Activated CD4-positive, alpha-beta T cell treated with anti-CD3 and anti-CD28 coated beads for 36 hours (primary cell): ENCODE measurements at places on chromosomes 6 and 20. TPM values are rescaled to one million over a fixed set of nuclear protein-coding genes. Genes with fewer than 3 reads are reported as not detected.

Gene DEFB124
- total RNA-seq: not detected

Gene PSORS1C1
- 0.33 TPM for total RNA-seq

DNA sequence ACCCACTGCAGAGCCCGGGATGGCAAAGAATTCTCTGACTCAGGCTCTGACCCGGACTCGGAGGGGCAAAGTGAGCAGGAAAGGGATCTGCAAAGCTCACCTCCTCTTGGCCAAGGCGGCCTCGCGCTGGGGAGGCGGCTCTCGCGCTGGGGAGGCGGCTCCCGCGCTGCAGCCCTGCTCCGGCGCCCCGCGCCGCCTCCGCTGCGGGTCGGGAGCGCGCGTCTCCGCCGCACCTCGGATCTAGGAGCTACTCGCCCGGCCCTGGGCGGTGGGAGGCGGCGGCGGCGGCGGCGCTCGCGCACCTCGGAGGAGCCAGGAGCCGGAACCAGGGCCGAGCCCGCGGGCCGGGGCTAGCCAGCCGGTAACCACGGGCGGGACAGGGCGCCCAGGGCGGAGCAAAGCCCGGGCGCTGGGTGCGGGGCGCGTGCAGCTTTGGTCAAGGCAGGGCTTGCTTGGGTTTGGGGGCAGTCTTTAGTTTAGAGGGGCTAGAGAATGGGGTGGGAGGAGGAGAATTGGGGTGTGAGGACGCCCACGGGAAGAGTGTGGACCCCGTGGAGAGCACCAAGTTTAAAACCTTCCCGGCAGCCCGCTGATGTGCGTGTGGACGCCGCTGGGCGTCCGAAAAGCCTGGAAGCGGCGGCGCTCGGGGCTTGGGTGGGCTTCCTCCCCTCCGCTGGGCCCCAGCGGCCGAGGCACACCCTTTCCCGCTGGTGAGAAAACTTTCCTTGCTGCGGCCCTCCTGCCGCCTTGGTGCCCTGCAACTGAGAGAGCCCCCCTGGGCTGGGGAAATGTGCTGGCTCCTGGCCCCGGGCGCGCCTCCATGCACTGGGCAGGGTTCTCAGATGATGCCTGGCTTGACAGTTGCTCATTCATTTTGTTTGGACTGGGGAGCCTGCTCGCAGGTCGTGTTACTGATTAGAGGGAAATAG, at the start of gene MRAP2:
MRAP2 (plus strand) TSS at position 250 of the 929 bp plus-strand sequence. CDS start 21,547 bp downstream, outside the sequence.
- DNase-seq: peak; percentile 28

Gene SYNCRIP
- 191 TPM for total RNA-seq

DNA sequence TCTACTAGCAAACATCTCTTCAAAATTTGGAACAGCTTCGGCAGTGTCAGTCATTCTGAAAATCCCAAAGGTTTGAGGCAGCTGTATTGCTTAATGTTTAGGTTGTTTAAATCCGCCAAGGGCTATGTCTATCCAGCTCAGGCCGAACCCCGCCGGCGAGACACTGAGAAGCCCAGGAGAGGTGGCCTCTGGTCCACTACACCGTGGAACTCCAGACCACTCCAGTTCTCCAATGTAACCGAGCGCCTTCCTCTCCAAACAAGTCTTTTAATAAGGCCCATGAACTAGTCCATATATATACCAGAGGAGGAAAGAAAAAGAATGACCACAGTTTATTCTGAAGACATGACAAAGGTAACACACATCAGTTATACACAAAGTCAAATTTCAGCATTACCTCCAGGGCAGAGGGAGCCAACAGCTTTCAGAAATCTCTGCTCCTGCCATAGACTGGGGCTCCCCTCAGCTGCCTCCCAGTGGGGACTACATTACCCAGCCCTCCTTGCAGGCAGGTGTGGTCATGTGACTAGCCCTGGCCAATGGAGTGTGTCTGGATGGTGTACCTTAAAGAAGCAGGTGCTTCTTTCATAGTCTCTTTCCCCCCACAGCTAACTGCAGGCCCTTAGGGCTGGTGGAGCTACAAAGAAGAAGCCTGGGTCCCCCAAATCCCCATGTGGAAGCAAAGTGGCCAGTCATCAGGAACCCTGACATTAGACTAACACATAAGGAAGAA, at the start of gene RAMACL:
RAMACL (minus strand) TSS at position 255 of the 733 bp plus-strand sequence; CDS start at position 54, 201 bp downstream.
- DNase-seq: peak; percentile 71

- DNase-seq: no peak
Observed at GRCh38 chr20:31860390-31861134, 9.8 kb downstream of the DUSP15 start.

Gene SLC22A23
- total RNA-seq: 0.39 TPM

Gene PBOV1
- not detected for total RNA-seq

Gene ROS1
- total RNA-seq: not detected

Gene POPDC3
- total RNA-seq: not detected

Gene TBC1D32
- total RNA-seq: 9.2 TPM

- DNase-seq: no peak
Observed at GRCh38 chr6:16717275-16717942, 43.9 kb downstream of the ATXN1 start.

Gene LRP11
- total RNA-seq: 5.1 TPM

Gene CLPSL2
- not detected for total RNA-seq

- DNase-seq: peak; percentile 24
Observed at GRCh38 chr20:47358672-47359529, 2.4 kb upstream of the ZMYND8 start.

DNA sequence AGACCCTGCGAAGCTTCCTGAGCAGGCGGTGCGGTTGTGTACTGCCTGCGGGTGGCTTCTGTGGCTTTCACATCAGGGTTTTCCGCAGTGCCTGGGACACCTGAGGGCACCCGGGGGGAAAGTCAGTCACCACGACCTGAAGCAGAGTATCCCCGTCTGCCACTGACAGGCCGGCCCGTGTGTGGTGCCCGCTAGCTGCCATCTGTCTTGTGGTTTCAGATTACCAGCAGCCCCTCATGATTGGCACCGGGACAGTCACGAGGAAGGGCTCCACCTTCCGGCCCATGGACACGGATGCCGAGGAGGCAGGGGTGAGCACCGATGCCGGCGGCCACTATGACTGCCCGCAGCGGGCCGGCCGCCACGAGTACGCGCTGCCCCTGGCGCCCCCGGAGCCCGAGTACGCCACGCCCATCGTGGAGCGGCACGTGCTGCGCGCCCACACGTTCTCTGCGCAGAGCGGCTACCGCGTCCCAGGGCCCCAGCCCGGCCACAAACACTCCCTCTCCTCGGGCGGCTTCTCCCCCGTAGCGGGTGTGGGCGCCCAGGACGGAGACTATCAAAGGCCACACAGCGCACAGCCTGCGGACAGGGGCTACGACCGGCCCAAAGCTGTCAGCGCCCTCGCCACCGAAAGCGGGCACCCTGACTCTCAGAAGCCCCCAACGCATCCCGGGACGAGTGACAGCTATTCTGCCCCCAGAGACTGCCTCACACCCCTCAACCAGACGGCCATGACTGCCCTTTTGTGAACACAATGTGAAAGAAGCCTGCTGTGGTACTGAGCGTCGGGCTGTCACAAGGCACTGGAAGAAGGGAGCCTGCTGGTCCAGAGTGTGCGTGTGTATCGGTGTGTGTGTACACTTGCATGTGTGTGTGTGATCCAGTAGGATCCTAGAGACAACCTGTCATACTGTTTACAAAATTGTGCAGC, 54.4 kb downstream of the GOPC start:
- peak; percentile 60 for DNase-seq

GRCh38 chr20:1761116-1761515, 103.5 kb upstream of the SIRPG start:
- DNase-seq: no peak

Gene ZC3H12D
- 72.2 TPM for total RNA-seq

- DNase-seq: no peak
Observed at GRCh38 chr6:145187491-145188206, 547.7 kb downstream of the EPM2A start.

GRCh38 chr6:163707387-163708355, 293.2 kb downstream of the QKI start:
- DNase-seq: no peak

- DNase-seq: peak; percentile 26
Observed at GRCh38 chr6:36616893-36617521, 22.8 kb downstream of the SRSF3 start.

DNA sequence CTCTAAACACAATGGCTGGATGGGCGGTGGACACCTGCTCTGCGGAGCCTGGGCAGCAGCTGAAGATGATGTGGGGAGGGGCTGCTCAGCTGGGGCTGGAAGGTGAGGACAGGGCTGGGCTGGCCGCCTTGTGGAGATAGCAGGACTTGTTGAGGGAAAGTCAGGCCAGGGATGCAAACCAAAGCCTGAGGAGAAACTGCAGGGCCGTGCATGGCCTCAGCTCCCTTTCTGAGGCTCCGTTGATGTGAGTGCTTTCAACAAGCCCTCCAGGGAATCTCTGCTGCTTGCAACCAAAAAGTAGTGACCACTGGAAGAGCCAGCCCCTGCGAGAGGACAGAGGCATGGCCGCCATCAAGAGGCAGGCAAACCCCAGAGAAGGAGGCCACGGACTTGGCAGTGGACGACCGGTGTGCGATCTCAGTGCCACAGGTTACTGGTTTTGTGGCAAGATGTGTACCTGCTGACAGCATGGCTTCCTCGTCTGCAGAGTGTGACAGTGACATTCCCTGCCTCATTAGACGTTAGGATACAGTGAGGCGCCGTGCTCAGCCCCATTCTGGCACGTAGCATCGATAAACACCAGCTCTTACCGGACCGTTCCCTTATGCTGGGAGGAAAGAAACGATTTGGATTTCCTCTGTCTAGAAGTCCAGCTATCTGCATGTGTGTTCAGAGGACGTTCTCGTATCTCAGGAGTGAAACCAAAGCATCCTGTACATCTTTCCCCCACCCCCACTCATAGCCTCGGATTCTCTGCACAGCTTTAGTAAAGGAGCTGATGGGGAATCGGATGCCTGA, 37.9 kb downstream of the ERMARD start:
- no peak for DNase-seq

Gene CTCFL
- total RNA-seq: not detected

Gene DPPA5
- total RNA-seq: not detected

GRCh38 chr6:78909391-78909790, 42.0 kb downstream of the IRAK1BP1 start:
- DNase-seq: no peak

DNA sequence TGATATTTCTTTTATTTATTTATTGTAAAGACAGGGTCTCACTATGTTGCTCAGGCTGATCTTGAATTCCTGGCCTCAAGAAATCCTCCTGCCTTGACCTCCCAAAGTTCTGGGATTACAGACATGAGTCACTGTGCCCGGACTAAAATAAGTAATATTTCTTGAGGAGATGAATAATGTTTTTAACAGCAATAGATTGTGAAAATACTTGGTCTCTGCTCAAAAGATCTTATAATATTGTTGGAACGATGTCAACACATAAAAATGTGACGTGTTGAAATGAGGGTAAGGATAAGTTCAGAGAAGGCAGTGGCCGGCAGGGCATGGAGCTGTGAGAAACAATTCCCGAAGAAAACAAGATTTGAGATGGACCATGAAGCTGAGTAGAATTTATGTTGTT, 178.7 kb downstream of the GJA1 start:
- no peak for DNase-seq

DNA sequence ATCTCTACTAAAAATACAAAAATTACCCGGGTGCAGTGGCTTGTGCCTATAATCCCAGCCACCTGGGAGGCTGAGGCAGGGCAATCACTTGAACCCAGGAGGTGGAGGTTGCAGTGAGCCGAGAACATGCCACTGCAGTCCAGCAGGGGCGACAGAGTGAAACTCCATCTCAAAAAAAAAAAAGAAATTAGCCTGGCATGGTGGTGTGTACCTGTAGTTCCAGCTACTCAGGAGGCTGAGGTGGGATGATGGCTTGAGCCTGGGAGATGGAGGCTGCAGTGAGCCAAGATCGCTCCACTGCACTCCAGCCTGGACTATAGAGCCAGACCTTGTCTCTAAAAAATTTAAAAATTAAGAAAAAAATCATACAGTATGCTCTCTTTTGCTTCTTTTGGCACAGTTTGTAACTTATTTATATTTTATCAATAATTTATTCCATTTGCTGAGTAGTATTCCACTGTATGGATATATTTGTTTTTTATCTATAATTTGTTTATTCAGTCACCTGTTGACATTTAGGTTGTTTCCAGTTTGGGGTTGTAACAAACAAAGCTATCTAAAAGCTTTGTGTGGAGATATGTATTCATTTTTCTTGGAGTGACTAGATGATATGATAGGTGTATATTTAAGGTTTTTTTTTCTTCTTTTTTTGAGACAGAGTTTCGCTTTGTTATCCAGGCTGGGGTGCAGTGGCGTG, 8.0 kb upstream of the MYBL2 start:
- peak; percentile 14 for DNase-seq

GRCh38 chr6:160330619-160331018, 17.6 kb upstream of the SLC22A3 start:
- DNase-seq: no peak

GRCh38 chr6:137465378-137466009, 28.7 kb downstream of the OLIG3 start:
- no peak for DNase-seq

GRCh38 chr6:19472850-19473249, 364.3 kb upstream of the ID4 start:
- DNase-seq: peak; percentile 19

DNA sequence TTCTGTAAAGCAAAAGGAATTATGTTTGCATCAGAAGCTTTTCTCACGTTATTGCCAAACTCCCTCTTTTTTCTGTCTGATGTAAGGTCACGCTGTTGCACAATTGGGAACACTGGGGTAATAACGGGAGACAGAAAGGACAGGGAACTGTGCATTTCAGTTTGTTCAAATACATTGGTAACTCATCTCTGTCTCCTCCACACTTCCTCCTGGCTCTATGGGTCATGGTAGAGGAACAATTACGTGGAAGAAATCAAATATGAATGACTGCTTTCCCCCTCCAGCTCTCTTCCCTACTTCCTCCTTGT, 132.2 kb upstream of the TNFAIP3 start:
- DNase-seq: no peak

DNA sequence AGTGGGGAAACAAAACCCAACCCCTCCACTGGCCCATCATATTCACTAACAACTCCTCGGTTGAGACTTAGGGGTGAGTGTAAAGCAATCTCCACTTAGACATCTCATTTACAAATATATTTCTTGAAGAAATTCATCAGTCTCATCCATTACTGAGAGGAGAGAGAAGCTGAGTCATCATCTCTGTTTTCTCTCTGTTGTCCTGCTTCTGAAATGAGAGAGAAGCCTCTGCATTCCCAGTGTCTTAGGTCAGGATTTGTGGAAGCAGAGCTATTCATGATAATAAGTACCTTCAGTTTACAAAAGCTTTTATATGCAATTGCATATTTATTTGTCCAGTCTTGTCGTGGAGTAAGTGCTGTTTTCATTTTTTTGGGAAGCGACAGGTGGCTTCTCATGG, 879 bp downstream of the MEP1A start:
- no peak for DNase-seq

DNA sequence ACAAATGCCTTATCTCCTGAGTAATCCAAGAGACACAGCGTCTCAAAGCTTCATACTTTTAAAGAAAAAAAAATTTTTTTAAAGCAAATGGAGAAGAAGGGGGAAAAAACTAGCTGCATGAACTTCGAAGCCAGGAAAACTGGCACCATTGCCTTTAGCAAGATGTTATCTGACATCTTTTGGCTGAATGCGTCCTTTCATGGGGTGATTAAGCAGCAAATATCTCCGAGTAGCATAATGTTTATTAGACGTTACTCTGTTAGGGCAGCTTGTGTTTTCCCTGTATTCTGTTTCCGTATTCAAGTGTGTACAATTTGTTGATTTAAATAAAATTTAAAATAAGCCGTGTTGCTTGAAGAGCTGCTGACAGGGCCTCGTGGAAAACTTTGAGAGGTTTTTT, 76.5 kb upstream of the TSHZ2 start:
- no peak for DNase-seq
